ENCODE measurements at places on chromosomes 12 and 14.
A peak's percentile ranks its signal among the peaks of the same experiment; 100 is the strongest.

- no peak for DNase-seq
Observed at GRCh38 chr12:47707905-47708543, 2.2 kb upstream of the RPAP3 start.

GRCh38 chr12:24791622-24792021, 157.3 kb downstream of the BCAT1 start:
- no peak for DNase-seq

GRCh38 chr12:105272814-105273416, 36.9 kb upstream of the APPL2 start:
- DNase-seq, result no peak

DNA sequence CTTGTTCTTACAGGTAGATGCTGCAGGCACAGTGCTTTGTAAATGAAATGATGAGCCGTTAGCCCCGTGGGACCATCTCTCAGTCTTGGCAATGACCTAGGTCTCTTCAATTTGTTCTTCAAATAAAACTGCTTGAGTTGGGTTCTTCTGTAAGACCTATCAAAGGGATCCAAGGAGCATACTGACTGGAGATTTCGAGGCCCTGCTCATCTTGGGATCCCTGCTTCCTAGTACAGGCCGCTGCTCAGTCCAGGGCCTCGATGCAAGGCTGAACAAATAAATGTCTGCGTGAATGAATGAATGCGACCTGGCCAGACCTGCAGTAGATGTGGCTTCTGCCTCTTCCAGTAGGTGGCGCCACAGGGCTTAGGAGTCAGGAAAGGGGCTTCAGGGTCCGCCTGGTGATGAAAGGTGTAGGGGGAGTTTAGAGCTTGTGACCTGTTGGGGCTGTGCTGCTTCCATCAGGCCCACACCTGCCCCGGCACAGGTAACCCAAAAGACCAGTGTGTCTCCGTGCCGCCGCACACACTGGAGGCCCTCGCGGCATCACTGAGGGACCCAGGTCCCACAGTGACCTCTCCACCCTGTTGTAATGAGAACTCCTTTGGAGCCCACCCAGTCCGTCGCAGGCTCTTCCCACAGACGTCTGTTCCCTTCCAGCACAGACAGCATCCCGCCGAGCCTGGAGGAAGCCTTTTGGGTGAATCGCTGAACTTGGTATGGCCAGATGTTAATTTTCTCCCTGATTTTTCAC, 4.4 kb downstream of the CACNA1C start:
- DNase-seq, result peak; percentile 79

GRCh38 chr12:131356485-131357184, 354.3 kb upstream of the SFSWAP start:
- no peak for DNase-seq

- no peak for DNase-seq
Observed at GRCh38 chr12:98403385-98403784, 112.0 kb upstream of the TMPO start.

GRCh38 chr12:45853550-45853949, 124.0 kb downstream of the ARID2 start:
- no peak for DNase-seq

DNA sequence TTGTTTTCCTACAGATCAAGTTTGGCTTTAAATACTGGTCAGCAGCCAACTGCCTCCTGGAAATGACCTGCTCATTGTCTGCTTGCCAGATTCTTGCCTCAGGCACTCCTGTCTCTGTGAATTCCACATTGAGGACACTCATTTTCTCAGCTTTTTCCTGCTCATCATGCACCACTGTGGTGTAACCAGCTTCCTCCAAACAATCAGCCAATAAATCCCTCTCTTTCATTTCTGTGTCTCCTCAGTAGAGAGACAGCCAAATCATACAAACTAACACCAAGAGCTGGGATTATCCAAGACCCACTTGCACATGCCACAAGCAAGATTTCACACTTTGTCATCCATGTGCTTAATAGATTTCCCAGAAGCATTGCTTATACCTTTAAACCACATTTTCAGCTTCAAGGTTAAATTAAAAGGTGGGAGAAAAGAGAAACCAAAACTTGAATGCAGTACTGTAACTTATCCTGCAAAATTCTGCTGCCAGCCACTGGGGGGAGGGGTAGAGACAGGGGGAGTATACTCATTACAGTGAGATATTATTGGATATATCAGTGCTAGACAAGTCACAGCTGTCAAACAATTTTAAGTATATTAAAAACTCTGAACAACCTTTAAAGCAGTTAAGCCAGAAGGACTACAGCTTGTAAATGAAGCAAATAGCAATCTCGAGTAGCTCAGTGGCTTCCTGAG, 105.0 kb downstream of the PPP2R5E start:
- peak; percentile 62 for DNase-seq

DNA sequence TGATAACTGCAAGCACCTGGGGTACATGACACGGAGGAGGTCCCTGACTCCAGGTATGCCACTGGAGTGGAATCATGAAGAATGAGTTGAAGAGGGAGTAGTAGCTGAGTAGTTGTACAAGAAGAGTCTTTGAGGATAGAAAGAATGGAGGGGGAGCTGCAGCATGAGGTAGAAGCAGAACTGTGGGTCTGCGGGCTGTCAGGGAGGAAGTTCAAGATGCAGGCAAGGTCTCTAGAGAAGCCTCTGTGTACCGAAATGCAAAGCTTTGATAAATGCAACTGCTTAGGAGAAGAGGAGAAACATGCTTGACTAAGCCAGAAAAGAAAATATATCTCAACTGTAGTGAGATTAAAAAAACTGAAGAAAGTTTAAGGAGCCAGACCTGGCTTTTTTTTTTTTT, 91.5 kb downstream of the CPNE8 start:
- DNase-seq, result no peak

GRCh38 chr12:40032433-40033241, 73.2 kb downstream of the SLC2A13 start:
- no peak for DNase-seq

DNA sequence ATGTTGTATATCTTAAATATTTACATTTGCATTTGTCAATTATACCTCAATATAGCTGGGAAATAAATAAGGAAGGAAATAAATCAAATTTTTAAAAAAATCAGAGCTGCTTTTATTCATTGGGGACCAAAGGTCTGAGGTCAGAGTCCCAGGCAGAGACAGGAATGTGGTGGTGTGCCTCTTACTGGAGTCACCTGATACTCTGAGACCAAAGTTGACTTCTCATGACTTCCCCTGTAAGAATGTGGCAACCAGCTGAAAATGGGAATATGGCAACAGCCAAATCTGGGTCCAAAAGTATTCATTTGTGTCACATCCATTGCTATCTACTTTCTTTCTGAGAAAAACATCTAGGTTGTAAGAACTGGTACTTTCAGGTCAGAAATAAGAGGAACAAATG, 496.6 kb upstream of the TMPO start:
- no peak for DNase-seq

GRCh38 chr12:31324116-31324844, 1.7 kb downstream of the SINHCAF start:
- DNase-seq, result peak; percentile 82

GRCh38 chr14:63401646-63402045, 82.9 kb upstream of the GPHB5 start:
- DNase-seq, result no peak

DNA sequence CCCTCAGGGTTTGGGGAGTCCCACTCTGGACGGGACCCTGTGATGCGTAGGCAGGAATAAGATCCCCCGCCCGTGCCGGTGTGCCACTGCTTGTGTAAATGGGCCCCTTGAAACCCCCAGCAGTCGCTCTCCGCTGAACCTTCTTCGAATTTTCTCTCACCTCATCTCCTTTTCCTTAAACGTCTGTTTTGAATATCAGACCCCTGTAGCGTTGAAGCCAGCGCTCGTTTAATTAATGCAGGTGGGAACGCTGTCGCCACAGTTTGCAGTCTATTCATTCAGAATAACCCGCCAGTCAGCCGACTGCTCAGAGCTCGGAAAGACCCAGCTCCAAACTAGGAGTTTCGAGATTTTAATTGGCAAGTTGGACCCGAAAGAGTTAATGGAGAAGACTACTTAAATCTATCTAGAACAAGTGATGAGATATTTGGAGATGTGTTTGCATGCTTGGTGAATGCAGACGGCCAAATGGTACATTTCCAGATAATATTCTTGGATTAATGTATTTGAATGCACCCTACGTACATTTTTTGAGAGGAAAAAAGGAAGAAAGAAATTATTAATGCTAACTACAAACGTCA, 739 bp upstream of the PPP2R5E start:
- no peak for DNase-seq

DNA sequence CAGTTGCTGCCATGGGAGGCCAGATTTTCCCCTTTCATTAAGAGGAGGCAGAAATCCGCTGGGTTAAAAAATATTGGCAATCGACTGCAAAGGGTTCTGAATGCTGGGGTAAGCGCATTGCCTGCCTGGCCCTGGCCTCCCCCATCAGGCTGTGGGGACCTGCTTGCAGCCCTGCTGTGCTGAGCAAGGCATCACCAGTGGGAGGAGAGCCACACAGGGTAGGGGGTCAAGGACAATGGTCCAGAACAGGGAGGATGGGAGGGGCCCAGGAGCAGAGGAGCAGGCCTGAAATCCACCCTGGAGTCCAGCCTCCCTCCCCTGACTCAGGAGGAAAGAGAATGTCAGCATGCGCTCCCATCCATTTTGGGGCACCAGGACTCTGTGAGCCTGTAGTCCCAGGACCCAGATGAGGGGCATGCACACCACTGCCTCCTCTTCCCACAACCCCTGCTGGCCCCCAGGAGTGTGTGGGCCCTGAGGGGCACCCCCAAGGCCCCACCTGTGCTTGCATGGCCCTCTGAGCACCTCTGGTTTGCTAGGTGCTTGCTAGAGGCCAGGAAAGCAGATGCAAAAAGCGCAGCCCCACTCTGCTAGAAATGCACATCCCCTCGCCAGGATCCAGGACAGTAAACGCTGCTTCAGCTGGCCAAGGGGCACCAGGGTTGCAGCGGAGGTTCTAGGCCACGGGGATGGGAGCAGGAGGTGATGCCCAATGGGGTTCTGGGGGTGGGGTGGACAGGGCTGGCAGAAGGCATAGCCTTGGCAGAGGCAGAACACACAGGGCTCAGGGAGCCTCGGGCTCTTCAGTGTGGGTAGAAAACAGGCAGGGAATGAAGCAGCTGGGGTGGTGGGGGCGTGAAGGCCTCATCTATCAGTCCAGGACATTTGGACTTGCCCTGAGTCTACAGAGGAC, 14.6 kb downstream of the TESC start:
- no peak for DNase-seq

DNA sequence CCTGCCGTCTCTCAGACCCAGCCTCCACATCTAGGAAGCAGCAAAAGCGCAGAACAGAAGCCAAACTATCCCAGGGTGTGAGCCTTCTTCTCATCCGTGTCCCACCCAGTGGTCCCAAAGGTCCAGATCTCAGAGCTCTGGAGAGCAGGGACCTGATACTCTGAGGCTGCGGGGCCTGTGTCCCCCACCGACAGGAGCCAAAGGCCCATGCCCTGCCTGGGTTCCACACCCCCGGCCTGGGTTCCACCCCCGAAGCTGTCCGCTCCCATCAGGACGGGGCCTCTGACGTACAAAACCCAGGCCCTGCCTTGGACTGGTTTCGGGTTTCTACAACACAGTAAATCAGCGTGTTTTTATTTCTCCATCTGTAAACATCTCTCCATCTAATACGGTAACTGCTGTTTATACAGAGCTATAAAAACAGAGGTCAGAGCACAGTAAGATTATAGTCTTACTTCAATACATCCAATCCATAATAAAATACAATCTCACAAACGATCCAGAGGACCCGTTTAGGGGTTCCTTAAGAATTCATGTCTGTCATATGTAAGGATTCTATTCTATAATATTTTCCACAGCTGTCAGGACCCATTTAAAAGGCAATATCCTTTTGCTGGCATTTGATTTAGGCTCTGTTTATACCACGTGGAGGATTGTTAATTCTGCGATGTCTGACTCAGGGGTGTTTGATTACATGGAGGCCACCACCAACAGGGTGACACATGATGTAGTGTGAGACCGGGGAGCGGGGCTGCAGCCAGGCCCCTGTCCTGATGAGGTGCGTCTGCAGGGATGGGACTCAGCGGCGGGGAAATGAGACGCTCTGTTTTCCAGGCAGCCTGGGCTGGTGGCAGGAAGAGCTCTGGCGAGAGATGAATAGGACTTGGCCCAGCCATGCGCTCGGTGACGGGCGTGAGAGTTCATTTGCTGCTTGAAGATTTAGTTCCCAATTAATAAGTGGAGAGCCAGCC, 110.3 kb downstream of the DICER1 start:
- no peak for DNase-seq

DNA sequence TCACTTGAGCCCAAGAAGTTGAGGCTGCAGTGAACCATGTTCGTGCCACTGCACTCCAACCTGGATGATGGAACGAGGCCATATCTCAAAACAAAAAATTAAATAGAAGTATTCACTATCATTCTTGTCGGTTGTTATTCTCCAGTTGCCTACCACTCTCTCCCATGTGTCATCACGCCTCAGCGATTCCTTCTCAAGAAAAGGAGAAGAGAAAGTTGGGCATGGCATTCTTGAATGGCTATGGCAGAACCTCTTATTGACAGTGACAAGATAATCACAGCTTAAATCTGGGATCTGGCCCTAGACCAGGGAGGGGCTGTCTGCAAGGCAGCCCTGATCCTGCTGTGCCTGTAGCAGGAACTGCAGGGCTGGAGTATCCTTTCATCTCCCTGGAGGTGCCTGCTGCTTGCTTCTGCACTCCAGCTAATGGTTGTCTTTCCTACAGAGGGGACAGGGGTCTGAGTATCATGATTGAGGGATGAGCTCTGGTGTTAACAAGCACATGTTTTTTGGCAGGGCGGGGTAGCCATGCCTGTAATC, 12.8 kb upstream of the MLEC start:
- DNase-seq, result peak; percentile 64

GRCh38 chr14:54369343-54369742, 27.5 kb upstream of the CDKN3 start:
- no peak for DNase-seq

GRCh38 chr12:128551266-128551665, 272.5 kb downstream of the SLC15A4 start:
- DNase-seq, result no peak

DNA sequence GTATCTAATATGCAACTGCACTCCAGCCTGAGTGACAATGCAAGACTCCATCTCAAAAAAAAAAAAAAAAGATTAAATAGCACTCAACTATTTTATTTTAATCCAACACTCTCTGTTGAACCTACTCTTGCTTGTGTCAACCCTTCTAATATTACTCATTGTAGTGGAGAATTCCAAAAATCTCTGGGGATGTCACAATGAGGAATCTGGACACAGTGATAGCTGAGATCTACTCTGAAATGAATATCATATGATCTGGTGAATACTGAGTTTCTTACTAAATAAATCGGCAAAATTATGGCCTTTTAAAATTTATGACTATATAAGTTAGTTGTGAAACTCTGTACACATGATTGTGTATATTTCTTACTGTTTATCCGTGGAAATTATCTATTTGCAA, 418.2 kb downstream of the BCAT1 start:
- no peak for DNase-seq
